COR-L47 (cell line): ENCODE measurements at places on chromosomes 1 and 21.

DNA sequence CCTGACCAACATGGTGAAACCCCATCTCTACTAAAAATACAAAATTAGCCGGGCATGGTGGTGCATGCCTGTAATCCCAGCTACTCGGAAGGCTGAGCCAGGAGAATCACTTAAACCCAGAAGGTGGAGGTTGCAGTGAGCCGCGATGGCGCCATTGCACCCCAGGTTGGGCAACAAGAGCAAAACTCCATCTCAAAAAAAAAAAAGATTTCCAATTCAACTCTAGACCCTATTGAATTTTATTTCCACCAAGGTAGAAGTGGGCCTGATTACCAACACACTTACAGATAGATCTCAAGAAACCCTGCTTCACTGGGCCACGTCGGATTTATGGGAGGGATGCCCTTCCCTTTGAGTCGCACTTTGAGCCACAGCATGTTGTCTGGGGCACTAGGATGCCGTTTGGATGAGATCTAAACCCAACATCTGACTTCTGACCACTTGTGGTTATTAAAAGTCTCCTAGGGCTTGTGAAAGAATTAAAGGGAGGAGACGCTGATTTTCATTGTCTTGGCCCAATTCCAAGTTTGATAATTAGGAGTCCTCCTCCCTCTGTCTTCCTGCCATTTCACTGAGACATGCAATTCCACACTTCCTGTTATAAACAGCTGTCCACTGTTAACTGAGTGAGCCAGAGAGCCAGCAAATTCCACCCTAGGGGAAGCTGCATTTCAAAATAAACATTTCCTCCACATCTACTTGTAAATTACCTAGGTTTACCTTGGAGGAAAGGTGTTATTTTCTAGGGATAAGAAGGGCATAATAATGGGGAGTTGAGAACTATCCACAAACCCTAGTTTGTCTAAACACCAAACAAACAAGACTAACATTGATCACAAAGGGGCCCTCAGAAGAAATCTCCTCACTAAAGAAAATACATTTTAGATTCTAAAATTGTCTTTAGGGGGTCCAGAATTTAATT, 5.2 kb upstream of the RERE start:
- DNase-seq, result peak; percentile 89

- peak; percentile 23 for DNase-seq
Measured at GRCh38 chr1:235996048-235996785, 68.7 kb downstream of the NID1 start.

- no peak for DNase-seq
Measured at GRCh38 chr1:204319462-204319861, 40.3 kb downstream of the PLEKHA6 start.

DNA sequence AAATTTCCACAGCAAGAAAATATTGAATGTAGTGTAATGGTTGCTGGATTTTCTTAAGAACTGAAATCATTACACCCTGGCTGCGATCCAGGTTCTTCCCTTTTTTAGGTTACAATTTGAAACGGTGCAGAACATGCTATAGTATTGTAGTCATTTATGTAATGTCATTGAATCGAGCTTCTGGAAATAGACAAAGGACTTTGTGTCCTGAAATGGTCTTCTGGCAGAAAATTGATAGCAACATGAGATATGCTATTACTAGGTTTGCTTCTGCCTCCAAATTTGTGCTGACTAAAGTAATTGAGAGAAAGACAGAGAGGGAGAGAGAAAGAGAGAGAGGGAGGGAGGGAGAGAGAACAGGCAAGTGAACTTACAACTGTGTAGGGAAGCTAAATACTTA, 146.2 kb upstream of the NFIA start:
- no peak for DNase-seq

DNA sequence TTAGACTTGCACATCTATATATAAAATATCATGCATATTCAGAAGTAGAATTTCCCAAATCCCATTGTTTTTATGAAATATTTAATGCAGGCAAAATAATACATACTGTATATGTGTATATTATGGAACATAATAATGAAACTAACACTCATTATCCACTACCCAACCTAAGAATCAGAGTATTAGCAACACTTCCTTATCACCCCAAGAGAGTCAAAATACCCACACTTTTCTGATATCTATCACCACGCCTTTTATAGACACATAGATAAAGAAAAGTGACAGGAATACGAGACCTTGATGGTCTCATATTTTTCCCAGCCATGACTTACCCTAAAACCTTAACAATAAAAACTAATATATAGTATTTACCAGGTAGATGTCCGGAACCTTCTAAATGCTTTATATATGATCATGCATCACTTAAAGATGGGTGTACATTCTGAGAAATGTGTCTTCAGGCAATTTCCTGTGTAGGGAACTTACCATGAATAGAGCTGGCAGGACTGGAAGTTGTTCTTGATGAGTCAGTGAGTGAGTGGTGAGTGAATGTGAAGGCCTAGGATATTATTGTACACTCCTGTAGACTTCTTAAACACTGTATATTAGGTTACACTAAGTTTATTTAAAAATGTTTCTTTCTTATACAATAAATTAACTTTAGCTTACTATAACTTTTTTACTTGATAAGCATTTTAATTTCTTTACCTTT, 45.5 kb downstream of the TNFSF4 start:
- DNase-seq, result no peak

GRCh38 chr1:64981601-64982533, 15.5 kb upstream of the JAK1 start:
- no peak for DNase-seq

DNA sequence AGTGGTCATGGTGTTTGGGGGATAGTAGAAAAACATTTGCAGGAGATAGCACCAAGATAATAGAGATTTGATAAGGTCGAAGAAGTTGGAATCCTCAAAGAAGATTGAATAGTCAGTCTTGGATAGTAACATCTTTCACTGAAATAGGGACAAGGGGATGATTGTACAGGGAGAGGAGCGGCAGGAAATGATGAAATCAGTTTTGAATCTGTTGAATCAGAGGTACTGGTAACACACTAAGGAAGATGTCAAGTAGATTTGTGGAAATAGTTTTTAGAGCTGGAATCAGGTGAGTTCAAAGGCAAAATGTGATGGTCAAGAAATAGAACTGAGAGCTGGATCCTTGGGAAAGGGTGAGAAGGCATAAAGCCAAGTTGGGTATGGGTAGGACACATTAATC, 26.5 kb downstream of the CAP1 start:
- no peak for DNase-seq

GRCh38 chr1:6585841-6586240, 6.0 kb downstream of the ZBTB48 start:
- no peak for DNase-seq

- DNase-seq, result no peak
Measured at GRCh38 chr1:188599313-188599712, 1770.6 kb downstream of the PLA2G4A start.

- DNase-seq, result no peak
Measured at GRCh38 chr1:207763091-207763490, 11.2 kb downstream of the CD46 start.

- DNase-seq, result no peak
Measured at GRCh38 chr1:33270808-33271465, 14.6 kb downstream of the ZNF362 start.

GRCh38 chr1:192826791-192827546, 18.1 kb downstream of the RGS2 start:
- no peak for DNase-seq

DNA sequence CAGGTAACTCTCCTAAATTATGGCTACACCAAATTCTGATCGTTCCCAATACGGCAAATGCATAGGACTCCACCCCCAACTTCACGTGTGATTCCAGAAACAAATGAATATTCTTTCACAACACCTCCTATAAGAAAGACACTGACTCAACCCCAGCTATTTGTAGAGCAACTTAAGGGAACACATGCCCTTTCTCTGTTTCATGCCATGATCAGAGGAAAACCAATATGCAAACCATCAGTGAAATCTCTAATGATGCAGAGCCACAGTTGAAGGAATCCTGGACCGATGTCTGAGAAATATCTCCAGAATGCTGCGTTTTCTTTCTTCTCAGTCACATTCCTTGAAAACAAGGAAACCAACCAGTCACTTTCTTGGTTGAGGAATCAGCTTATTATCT, 164.2 kb upstream of the PTBP2 start:
- DNase-seq, result no peak

- no peak for DNase-seq
Measured at GRCh38 chr1:217718873-217719272, 87.7 kb downstream of the SPATA17 start.

- no peak for DNase-seq
Measured at GRCh38 chr1:31479811-31480210, 66.8 kb downstream of the SERINC2 start.

DNA sequence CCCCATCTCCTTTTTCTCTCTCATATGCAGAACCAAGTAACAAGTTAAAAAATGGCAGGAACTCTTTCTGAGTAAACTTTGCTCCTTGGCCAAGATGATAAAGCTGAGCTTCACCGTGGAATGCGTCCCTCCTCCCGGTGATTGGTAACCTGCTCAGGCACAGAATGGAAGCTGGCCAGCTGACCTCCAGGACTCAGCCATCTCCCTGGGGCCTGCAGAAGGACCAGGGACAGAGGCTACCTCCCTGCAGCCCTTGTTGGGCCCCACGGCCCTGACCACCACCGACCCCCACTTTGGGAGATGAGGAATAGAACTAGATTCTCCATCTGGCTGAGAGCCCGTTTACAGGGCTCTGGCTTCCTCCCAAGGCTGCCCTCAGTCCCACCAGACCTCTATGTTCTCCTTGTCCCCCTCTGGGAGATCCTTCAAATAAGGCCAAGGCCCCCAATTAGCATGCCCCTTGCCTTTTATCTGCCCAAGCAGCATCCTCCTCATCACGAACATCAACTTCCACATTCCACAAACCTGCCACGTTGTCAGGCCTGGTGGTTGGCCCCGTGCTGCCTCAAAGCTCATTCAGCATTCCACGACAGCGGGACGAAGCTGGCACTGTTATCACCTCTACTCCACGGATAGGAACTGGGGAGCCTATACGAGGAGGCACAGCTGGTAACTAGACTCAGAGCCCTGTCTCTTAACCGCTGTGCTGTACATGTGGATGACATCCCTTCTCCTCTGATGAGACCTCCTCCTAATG, 74.2 kb downstream of the CD34 start:
- DNase-seq, result no peak

- DNase-seq, result no peak
Measured at GRCh38 chr1:67675800-67676199, 9.2 kb upstream of the GADD45A start.

GRCh38 chr1:201173736-201174135, 16.9 kb upstream of the IGFN1 start:
- DNase-seq, result no peak

DNA sequence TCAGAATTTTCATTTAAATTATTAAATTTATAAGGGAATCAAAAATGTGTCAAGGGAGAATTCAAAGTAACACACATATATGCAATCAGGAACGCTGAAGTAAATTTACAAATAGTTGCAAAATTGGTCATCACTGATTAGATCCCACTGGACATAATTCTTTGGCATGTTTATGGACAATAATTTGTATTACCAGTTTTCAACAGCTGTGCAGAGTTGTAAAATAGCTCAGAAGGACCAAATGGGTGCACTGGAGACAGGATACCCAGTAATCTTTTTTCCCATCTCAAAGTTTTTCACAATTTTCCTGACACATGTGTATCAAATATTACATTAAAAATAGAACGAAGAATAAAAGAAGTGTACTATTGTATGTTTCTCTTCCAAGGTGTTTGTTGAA, 4.1 kb upstream of the ANGPTL1 start:
- no peak for DNase-seq

GRCh38 chr1:86201311-86201710, 44.7 kb upstream of the COL24A1 start:
- DNase-seq, result no peak

GRCh38 chr1:162030759-162031280, 7.2 kb upstream of the OLFML2B start:
- no peak for DNase-seq

DNA sequence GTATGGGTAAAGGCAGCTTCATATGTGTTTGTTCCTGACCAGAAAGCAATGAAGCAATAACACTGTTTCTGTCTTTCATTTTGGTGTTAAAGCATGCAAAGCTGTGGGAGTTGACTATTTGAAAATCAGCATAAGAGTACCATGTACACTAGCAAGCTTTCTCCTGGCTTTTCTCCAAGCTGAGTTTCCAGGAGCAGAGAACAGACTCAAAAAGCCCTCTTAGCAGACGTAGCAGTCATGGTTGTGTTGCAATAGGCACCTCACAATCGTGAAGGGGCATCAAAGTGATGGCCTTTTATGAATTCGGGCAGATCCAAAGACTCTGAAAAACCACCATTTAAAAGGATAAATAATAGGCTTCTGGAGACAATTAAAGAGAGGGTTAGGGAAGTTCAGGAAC, 159.7 kb downstream of the PTGER3 start:
- DNase-seq, result no peak

- no peak for DNase-seq
Measured at GRCh38 chr1:7587773-7588456, 183.2 kb upstream of the VAMP3 start.

- DNase-seq, result no peak
Measured at GRCh38 chr1:23100074-23100748, 68.4 kb downstream of the LUZP1 start.

DNA sequence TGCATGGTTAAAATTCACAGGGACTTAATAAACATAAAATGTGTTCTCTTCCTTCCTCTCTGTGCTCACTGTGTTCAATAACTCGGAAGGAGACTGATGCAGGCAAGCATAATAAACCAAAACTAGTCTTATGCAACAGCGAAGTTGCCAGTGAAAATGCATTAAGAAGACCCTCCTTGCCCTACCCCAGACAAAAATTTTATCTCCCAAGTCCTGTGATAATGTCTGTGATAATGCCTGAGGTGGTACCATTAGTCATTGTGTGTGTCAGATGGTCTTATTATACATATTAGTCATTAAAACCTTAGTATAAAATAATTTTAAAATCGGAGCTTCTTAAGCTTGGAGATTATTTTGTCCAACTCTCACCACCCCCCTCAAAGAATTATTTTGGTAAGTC, 97.8 kb downstream of the NGF start:
- DNase-seq, result no peak

- DNase-seq, result no peak
Measured at GRCh38 chr1:119353836-119354235, 14.7 kb upstream of the HAO2 start.
